MCF 10A (cell line): ENCODE measurements at places on chromosomes 11 and 22. TPM values are rescaled to one million over a fixed set of nuclear protein-coding genes. Genes with fewer than 3 reads are reported as not detected.
A peak's percentile ranks its signal among the peaks of the same experiment; 100 is the strongest.

Gene RAG1
- total RNA-seq = 0.16 and 0.56 TPM in 2 replicates

- no peak for DNase-seq
- H3K36me3 ChIP-seq = no peaks in the 10 kb centered on the region
- no peak overlapping the region for H3K4me3 ChIP-seq
- no peaks in the 10 kb centered on the region for H3K4me1 ChIP-seq
- H3K27me3 ChIP-seq = no peaks in the 10 kb centered on the region
Observed at GRCh38 chr11:35344681-35345574, 74.4 kb downstream of the SLC1A2 start.

DNA sequence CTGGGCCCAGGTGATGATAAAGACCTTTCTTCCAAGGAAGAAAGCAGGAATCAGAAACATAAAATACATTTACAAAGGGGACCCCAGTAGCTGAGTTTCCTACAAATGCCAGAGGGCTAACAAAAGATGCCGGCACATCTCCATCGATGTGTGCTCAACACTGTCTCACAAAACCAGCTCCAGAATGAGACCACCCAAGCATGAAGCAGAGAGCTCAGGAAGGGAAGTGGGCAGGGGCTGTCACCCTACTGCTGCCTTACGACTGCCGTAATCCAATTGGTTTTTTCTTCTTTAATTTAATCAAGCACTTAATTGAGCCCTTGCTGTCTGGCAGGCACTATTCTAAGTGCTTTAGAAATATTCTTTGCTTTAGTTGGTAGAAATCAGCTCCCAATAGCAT is 26.1 kb downstream of the SMCO4 start:
- DNase-seq = no peak
- no peaks in the 10 kb centered on the region for H3K27me3 ChIP-seq
- H3K36me3 ChIP-seq = peaks cover 4% of the 10 kb centered on the region
- no peak overlapping the region for H3K4me3 ChIP-seq
- peaks cover 12% of the 10 kb centered on the region for H3K4me1 ChIP-seq

DNA sequence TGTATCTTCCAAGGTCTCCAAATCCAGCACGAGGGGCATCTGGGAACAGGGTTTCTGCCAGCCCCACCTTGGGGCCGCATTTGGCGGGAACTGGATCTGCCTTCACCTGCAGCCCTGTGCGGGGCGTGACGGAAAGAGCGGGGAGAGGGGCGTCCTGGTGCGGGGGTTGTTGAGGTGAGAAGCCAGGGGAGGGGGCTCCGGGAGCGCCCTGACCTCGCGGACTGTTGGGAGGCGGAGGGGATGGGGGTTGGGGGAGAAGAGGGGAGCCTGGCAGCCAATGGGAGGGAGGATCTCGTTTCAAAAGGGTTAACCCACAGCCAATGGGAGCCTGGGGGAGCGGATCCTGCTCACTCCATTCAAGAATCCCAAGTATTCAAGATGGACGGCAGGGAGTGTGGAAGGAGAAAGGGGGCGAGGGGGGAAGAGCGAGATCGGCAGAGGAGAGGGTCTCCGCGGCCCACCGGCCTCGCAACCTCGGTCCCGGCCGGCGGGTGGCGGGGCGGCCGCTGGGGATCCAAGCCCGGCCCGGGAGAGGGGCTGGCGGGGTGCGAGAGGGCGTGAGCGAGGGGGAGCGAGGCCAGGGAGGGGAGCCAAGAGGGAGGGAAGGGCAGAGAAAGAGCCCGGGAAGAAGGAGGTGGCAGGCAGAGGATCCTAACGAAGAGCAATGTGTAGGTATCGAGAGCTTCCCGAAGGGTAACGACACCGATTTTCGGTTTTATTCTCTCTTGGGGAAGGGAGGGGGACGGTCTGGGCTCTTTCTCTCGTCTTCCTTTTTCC is 11.5 kb downstream of the YPEL4 start:
- DNase-seq = peak; percentile 87
- H3K36me3 ChIP-seq = peaks cover 24% of the 10 kb centered on the region
- no peaks in the 10 kb centered on the region for H3K27me3 ChIP-seq
